ENCODE measurements at places on chromosomes 5 and 9.

DNA sequence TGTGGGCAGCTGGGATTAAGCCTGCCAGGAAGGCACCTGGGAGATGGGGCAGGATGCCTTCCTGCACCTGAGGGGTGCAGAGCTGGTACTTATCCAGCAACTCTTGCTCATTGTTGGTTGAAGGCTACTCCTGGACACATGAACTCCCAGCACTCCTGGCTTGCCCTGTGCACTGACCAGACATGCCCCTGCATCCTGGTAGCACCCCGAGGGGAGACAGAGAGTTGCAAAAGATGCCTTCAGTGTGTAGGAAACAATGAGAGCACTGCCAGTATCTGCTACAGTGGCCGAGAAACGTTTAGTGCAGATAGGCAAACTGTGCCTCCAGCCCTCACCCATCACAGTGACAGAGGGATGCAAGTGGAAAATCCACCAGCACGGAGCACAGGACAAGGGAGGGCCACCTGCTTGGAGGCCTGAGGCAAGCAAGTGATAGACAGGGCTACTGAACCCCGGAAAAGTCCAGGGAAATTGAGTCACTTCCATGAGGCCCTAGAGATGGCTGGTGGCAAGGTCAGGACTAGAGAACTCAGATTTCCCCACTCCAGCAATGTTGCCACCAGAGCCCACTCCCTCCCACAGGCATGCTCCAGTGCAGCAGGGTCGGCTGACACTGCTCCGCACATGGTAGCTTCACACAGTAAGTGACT lies 171.1 kb downstream of the FSTL4 start:
- DNase-seq = no peak

GRCh38 chr9:13621872-13622564 lies 342.5 kb upstream of the MPDZ start:
- DNase-seq = no peak

GRCh38 chr5:11104651-11105112 lies 343.6 kb upstream of the DAP start:
- DNase-seq = no peak

DNA sequence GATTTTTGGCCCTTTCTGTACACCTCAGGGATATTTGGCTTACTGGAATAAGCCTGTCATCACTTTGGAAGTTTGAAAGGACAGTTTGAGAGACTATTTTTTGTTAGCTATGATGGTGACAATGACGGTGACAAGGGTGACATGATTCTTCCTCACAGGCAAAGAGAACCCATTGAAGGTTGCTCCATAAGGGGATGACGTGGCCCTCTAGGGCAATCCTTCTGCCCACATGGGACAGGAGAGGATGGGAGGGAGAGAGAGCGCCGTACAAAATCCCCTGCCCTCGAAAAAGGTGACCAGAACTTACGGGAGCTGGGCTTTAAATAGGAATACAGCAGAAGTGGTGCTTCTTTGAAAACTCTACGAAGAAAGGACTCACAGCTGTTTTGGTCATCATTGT lies 22.6 kb downstream of the HRH2 start:
- no peak for DNase-seq

DNA sequence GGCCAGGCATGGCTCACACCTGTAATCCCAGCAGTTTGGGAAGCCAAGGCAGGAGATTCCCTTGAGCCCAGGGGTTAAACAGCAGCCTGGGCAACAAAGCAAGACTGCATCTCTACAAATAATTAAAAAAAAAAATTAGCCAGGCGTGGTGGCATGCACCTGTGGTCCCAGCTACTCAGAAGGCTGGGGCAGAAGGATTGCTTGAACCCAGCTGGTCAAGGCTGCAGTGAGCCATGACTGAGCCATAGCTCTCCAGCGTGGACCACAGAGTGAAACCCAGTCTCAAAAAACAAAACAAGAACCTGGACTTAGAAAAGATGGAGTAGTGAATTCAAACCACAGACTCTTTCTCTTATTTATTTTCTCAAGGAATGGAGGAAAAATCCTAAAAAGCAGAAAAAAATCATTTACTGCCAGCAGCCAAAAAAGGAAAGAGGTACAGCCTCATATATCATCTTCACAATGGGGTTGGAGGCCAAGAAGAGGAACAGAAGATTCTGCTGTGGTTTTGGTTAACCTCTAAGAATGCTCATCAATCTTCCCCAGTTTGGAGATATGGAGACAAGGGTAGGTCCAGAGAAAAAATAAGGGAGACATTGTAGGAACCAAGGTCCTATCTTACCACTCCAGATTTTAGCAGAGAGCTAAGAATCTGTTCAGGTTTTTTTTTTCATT lies 40.0 kb upstream of the MYO10 start:
- no peak for DNase-seq

DNA sequence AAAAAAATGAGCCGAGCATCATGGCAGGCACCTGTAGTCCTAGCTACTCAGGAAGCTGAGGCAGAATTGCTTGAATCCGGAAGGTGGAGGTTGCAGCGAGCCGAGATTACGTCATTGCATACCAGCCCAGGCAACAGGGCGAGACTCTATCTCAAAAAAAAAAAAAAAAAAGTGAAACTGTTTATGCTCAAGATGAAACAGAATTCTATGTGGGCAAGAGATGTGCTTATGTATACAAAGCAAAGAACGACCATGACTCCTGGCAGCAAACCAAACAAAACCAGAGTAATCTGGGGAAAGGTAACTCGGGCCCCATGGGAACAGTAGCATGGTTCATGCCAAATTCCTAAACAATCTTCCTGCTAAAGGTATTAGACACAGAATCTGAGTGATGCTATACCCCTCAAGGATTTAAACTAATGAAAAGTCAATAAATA lies 32.6 kb upstream of the PLAC8L1 start:
- DNase-seq = no peak

DNA sequence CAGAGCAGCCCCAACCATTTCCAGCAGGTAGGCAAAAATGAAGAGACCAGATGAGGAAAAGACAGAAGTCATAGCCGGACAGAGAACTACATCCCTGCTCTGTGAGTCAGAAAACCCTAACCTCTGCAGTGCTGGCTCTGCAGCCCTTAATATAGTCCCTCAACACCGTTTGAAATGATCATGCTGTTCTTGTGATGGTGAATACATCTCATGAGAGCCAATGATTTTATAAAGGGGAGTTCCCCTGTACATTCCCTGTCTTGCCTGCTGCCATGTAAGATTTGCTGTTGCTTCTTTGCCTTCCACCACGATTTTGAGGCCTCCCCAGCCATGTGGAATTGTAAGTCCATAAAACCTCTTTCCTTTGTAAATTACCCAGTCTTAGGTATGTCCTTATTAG lies 216.8 kb upstream of the RFX3 start:
- no peak for DNase-seq

GRCh38 chr5:17452936-17453335 lies 45.1 kb upstream of the TAF11L2 start:
- DNase-seq = no peak

GRCh38 chr5:88438006-88438405 lies 169.4 kb upstream of the TMEM161B start:
- DNase-seq = peak; percentile 9

GRCh38 chr5:82396396-82396795 lies 118.2 kb upstream of the RPS23 start:
- no peak for DNase-seq

- DNase-seq = no peak
These were observed 60.8 kb downstream of the PDE4D start for GRCh38 chr5:59832577-59833301.

DNA sequence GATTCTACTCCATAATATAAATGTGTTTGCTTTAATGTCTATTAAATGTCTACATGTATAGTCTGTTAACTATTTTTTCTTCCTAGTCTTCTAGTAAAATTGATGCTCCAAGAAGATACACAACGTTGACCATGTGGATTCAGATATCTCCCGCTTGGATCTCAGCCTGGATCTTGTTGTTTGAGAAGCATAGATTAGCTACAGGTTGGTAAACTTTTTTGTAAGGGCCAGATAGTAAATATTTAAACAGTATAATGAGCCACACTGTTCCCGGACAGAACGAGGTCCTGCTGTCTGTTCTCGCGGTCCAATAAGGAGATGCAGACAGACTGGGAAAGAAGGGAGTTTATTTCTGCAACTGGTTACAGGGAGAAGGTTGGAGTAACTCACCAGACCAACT lies 86.2 kb upstream of the IL12B start:
- no peak for DNase-seq

- no peak for DNase-seq
These were observed 137.5 kb downstream of the AP3B1 start for GRCh38 chr5:78157001-78157400.

- no peak for DNase-seq
These were observed 73.5 kb upstream of the MEGF10 start for GRCh38 chr5:127216898-127217675.

DNA sequence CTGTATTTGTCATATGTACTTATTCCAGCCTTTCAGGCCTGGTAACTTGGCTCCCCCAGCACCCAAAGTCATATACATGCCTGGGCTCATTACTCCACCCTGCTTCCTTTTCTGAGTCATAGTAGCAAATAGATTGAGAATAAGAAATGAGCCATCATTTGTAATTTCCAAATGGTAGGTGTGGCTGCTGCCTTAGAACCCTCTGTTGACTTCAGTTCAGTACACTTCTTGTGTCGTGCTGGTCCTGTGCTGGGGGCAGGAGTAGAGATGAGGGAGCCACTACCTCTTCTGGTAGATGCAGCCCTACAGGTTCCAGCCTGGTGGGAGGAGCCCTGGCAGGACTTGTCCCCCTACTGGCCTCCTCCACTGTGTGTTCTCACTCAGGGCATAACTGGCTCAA lies 11.1 kb downstream of the GM2A start:
- DNase-seq = peak; percentile 15

- no peak for DNase-seq
These were observed 297.8 kb downstream of the CWC27 start for GRCh38 chr5:65066387-65067146.

DNA sequence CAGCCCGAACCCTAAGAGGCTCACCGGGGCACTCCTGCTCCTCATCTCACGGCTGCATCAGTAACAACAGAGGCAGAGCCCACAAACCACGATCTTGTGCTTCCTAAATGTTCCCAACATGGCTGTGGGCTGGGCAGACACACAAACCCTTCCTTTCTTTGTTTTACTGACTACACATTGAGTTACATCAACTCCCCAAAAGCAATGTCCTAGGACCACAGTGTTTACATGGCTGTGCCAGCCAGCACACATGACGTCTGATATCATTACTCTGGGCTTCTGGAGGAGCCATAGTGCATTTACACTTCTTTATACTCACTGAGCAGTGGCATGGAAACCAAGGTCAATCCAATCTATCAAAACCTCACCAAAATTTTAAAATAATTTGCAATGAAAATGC lies 101.4 kb downstream of the LHFPL2 start:
- DNase-seq = no peak

- no peak for DNase-seq
These were observed 123.3 kb downstream of the GNAQ start for GRCh38 chr9:77908293-77908692.

- DNase-seq = no peak
These were observed 82.2 kb upstream of the CNTLN start for GRCh38 chr9:17052626-17053025.

DNA sequence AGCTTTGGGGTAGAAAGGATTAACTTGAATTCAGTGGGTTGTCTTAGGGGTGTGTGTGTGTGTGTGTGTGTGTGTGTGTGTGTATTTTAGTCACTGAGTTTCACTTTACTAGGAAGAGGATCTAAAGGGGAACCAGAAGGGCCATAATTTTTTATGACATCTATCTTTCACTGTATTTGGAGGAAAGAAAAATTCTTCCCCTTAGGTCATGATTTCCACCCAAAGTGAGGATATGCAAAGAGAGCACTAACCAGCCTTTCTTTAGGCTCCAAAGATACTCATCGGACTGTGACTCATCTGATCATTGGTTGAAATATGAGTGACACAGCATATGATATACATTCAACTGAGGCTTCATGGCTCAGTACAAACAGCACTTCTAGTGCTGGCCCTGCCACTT lies 75.2 kb upstream of the RASGRF2 start:
- no peak for DNase-seq

DNA sequence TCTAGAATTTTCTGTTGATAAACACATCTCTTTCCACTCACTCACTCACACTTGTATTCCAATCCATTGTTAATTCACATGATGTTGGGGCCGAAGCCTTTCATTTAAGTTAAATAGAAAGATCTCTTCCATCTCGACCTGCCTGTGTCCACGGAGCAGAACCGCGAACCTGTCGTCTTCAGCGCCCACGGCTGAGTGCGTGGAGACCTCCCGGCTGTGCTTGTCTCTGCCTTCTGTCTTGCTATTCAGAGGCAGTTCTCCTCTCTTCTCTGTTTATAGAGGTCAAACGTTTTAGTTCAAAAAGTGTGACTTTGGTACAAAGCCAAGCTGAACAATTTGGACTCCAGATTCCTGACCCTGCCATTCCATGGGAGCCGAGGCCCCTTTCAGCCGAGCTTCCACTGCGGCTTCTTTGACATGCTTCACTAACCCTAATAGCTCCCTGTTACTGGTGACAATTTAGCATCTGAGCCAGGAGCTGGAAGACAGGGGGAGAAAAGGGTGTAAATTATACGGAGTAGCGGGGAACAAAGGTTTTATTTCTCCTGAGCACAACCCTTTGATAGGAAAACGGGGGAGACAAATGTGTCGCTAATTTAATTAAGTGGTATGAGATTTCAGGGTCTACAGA lies 314.4 kb upstream of the IRX4 start:
- DNase-seq = no peak

DNA sequence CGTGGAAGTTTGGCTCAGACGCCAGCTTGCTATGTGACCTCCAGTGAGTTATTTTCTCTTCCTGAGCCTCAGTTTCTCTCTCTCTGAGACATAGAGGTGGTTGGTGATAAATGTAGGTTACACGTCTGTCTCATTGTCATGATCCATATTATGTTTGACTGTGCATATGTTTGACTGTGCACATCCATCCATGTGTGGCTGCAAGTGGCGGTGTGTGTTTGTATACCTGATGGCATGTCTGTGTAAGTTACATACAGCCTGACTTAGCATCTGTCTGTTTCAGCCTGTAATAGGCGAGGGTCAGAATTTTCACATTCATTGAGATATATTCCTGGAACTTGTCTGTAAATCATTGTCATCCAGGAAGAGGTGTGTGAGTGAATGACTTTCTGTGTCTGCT lies 3.3 kb downstream of the SPARC start:
- no peak for DNase-seq

GRCh38 chr9:110977259-110977709 lies 61.0 kb downstream of the LPAR1 start:
- DNase-seq = peak; percentile 10

DNA sequence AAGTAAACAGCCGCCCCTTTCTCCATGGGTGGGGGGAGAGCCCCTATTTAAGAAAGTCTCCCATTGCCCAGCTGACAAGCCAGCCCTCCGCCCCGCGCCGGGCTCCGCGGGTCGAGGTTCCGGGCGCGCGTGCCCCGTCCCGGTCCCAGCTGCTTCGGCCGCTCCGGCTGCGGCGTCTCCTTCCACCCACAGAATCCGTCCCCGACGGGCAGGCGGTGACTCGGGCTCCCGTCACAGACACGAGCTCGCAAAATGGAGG lies 223 bp downstream of the NR3C1 start:
- DNase-seq = no peak

Measured in SW480 (cell line).